ENCODE measurements at places on chromosomes 7 and 10. TPM values are rescaled to one million over a fixed set of nuclear protein-coding genes. Genes with fewer than 3 reads are reported as not detected.

WNT8B gene
- not detected for total RNA-seq

ZNF488 gene
- not detected for total RNA-seq

INTS1 gene
- total RNA-seq: 39.6 TPM

SEPHS1 gene
- total RNA-seq: 22.8 TPM

HOXA3 gene
- 0.10 TPM for total RNA-seq

SDK1 gene
- total RNA-seq: 0.44 TPM

IDE gene
- 20.0 TPM for total RNA-seq

GRID2IP gene
- total RNA-seq: not detected

CXCL12 gene
- total RNA-seq: 440 TPM

CTNNA3 gene
- total RNA-seq: not detected

PTPRN2 gene
- total RNA-seq: 3.9 TPM

All from cardiac ventricle fibroblast (primary cell).